Left forelimb (tissue), 1 donor: ENCODE measurements at places on chromosomes 12 and 14.

- DNase-seq, result no peak
Measured at GRCh38 chr12:56339158-56339422, 406 bp downstream of the IL23A start.

DNA sequence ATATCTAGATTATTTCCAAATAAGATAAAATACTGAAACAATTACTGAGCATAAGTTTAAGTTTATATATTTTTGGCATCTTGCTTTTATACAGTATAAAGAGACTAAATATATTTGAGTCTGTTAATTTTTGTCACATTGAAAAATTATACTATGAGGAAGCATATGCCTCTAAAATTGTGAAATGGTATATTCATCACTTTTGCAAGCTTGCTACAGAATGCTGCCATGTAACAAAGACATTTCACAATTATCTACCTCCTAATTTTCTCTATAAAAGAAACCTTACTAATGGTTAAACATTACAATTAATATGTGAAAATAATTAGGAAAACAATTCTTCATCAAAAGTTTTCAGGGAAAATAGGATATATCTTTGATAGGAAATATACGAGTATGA is 22.7 kb upstream of the MUCL1 start:
- no peak for DNase-seq

DNA sequence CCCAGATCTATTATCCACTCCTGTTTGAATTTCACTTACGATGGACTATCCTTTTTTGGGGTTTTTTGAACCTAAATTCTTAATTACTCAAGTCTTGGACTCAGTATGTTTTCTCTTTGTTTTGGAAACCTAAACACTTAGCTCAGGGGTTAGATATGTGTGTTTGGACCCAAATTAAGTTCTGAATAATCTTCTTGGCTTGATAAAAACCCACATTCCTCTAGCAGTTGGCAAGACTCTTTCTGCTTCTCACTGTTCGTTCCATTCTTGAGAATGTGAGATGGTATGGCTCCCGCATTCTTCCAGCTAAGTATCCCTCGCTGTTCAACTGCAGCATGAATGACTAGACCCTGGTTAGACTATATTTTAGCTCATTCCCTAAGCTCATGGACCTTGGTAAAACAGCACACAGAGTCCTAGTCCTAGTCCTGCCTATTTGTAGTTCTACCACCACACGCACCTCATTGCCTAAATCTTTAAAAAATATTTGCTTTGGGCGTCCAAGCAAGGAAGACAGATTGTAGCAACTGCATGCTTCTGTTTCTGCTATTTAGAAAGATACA is 860.0 kb downstream of the RPS29 start:
- DNase-seq, result no peak

DNA sequence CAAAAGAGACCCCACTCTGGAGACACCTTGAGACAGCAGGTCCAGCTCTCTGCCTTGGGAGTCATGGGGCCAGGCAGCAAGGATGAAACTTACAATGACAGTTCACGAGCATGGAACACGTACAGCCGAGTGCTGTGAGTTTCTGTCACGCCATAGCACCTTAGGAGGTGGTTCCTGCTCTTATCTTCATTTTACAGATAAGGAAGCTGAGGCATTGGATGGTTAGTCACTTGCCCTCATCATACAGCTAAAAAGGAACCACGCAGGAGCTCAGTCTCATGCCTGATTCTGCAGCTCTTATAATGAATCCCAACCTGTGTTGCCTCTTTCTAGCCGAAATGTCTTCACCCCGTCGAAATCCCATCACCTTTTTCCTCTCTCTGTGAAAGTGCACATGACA is 39.9 kb downstream of the C14orf132 start:
- no peak for DNase-seq

- DNase-seq, result no peak
Measured at GRCh38 chr14:78829274-78829673, 659.1 kb downstream of the NRXN3 start.

GRCh38 chr12:121166356-121166755 is 33.7 kb downstream of the P2RX7 start:
- no peak for DNase-seq

- DNase-seq, result no peak
Measured at GRCh38 chr14:87494010-87494409, 499.0 kb downstream of the GALC start.

GRCh38 chr14:35034440-35034833 is 11.6 kb upstream of the FAM177A1 start:
- no peak for DNase-seq

- DNase-seq, result no peak
Measured at GRCh38 chr14:98622208-98623051, 649.6 kb downstream of the BCL11B start.

- no peak for DNase-seq
Measured at GRCh38 chr12:48687592-48687991, 5.6 kb upstream of the KANSL2 start.
